NCI-H2227 treated with DMSO at 0.1 percent for 48 hours (cell line): ENCODE measurements at places on chromosomes 1 and 21.

GRCh38 chr1:206049919-206050600 lies 2.9 kb upstream of the RHEX start:
- DNase-seq, result no peak

DNA sequence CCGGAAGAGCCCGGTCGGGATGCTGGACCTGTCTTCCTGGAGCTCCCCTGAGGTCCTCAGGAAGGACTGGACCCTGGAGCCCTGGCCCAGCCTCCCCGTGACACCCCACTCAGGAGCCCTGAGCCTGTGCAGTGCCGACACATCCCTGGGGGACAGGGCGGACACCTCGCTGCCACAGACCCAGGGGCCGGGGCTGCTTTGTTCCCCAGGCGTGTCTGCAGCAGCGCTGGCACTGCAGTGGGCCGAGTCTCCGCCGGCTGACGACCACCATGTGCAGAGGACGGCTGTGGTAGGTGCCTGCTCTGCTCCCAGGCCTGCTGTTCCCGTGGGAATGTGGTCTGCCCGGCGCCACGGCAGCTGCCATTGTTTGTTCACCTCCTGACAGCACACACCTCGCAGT lies 42.1 kb upstream of the DIP2A start:
- DNase-seq, result no peak

- no peak for DNase-seq
These were observed 35.4 kb upstream of the PKN2 start for GRCh38 chr1:88648706-88649105.

DNA sequence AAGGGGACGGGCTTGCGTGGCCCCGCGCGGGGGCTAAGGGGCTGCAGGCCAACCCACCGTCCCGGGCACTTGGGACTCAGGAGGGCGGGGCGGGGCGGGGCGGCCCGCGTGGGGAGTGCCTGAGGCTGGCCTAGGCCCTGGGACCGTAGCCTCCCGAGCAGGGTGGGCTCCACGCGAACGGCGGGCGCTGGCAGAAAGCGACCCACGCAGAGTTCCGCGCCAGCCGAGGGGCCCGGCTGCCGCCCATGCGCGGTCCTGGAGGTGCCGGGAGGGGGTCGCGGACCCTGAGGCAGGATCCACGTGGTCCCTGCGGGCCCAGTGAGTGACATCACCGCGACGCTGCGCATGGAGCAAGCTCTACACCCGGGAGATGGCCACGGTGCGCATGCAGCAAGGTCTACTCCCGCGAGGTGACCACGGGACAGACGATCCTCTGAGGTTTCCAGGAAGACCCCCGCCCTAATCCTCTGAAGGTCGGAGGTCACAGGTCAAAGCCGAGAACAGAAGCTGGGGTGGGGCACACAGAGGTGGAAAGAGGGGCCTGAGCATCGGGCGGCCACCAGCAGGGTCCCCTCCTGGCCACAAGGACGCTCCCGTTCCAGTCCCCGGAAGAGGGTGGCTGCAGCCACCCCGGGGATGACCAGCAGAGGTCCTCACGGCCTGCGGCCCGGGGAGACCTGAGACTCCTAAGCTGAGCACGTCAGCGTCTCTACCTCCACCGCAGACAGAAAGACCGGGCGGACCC lies 13.5 kb upstream of the SLC19A1 start:
- peak; percentile 82 for DNase-seq

GRCh38 chr1:211625040-211625439 lies 46.1 kb upstream of the SLC30A1 start:
- DNase-seq, result no peak

- no peak for DNase-seq
These were observed 17.5 kb upstream of the ACBD6 start for GRCh38 chr1:180519846-180520245.

- DNase-seq, result no peak
These were observed 457.0 kb downstream of the USP25 start for GRCh38 chr21:16186742-16187141.

- DNase-seq, result peak; percentile 15
These were observed 18.4 kb downstream of the MTHFR start for GRCh38 chr1:11787251-11787803.

GRCh38 chr1:150905301-150905700 lies 18.4 kb downstream of the CTXND2 start:
- no peak for DNase-seq

GRCh38 chr21:34343838-34344381 lies 19.9 kb upstream of the KCNE2 start:
- DNase-seq, result no peak

- DNase-seq, result no peak
These were observed 233.0 kb upstream of the CACYBP start for GRCh38 chr1:174766727-174767126.

DNA sequence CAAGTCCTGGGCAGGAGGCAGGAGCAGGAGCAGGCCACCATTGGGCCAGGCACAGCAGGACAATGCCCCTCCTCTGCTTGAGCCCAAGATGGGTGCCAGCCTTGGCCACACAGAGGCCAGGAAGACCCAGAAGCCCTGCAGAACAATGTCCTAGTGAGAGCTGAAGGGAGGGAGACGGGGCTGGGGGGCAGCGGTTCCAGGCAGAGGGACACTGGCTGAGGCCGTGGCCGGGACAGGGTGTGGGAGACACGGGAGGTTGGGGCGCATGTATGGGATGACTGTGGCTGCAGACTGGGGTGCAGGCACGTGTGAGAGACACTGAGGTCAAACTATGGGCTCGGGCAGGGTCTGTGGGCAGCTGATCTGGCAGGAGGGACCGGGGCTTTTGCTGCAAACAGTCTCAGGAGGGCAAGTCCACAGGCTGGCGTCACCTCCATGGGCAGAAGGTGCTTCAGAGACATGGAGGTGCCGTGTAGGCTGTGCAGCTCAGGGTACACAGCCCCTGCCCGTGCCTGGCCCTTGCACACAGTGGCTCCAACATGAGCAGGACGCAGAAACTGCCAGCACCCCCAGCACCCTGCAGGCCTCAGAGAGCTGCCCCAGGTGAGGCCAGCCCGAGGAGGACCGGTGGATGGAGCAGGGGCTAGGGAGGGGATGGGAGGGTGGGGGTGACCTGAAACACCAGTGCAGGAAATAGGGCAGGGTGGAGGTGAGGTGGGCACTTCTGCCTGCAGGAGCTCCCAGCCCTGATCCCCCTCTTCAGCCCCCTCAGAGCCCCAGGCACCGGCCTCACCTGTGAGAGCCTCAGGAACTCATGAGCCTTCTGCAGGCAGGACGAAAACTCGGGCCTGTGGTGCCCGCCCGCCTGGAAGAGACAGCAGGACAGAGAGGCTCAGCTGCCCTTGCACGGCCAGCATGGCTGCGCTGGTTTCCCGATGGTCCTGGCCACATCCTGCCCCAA lies 19.5 kb downstream of the LSS start:
- DNase-seq, result no peak

- no peak for DNase-seq
These were observed 25.3 kb downstream of the OPTC start for GRCh38 chr1:203519053-203519840.

GRCh38 chr1:44881011-44881632 lies 38.1 kb upstream of the PTCH2 start:
- DNase-seq, result no peak

DNA sequence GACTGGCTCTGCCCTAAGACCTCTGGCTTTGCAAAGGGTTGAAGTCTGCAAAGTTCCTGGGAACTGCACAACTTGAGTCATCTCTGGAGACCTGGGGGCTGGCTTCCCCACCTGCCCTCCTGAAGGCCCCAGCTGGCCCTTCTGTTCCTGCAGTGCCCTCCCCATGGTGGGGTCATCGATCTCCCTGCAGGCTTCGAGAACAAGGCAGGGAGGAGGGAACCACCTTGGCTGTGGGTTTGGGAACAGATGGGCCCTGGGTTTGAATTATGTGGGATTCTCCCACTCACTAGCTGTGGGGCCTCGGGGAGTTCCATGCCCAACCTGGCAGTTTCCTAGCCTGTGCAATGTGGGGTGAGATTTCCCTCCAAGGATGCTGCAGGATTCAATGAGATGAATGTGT lies 310.2 kb downstream of the PTPRU start:
- no peak for DNase-seq

DNA sequence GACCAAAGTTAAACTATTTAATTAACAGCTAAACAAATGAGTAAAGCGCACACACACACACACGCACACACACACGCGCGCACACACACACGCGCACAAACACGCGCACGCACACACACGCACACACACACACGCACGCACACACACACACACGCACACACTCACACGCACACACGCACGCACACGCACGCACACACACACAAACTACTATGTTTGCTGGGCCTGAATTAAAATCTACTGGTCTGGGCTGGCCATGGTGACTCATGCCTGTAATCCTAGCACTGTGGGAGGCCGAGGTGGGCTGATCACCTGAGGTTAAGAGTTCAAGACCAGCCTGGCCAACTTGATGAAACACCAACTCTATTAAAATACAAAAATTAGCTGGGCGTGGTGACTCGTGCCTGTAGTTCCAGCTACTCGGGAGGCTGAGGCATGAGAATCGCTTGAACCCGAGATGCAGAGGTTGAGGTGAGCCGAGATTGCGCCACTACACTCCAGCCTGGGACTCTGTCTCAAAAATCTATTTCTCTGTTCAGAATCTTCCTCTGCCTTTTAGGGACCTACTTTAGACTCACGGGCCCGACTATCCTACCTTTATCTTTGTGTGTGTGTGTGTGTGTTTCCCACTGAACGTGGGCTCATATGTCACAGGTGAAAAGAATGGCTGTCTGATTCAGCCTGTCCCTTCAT lies 37.5 kb upstream of the DNAJC11 start:
- DNase-seq, result no peak

DNA sequence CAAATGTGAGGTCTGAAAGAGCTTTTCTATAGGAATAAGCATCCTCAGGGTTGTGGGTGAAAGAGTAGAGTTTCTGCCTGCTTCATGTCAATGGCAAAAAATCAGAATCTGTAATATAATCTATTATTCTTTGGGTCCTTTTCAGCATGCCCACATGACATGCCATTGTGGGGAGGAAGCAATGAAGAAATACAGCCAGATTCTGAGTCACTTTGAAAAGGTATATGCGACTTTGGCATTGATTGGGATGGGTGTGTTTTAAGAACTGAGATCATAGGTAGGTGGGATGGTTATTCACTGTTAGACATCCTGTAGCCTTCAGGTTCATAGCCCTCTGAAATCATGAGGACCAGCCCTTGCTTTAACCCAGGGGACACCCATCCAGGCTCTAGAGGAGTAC lies 1.8 kb downstream of the IL20 start:
- no peak for DNase-seq

GRCh38 chr1:171841050-171841910 lies at the start of gene DNM3:
TSS of gene DNM3 (plus strand) at chr1:171841498. CDS start at chr1:171841657, 159 bp downstream.
- DNase-seq, result peak; percentile 94

DNA sequence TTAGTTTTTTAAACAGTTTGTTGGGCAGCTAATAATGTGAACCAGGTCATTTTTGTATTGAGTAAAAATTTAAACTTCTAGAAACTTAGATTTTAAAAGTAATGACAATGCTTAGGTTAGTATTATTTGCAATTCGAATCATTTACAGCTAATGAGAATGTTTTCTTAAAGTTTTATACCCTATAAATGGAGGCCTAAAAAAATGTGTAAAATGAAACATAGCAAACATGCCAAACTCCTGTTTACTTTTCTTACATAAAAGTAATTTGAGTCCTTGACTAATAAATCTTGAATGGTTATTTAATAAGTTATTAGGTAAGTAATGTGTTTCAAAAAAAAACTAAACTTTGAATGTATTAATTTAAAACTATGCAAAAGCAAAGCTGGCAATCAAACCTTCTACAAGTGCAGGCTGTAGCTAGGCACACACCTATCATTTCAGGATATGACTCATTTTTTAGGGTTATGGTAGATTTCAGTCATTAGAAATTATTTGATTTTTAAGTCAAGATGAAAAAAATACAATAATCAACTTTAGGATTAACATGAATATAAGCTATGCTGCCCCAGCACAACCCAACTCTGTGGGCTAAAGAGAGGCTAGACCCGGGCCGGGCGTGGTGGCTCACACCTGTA lies 41.5 kb downstream of the CLSTN1 start:
- no peak for DNase-seq

GRCh38 chr1:157315544-157315943 lies 177.3 kb upstream of the ETV3 start:
- no peak for DNase-seq

GRCh38 chr21:36489776-36490165 lies 9.8 kb upstream of the CLDN14 start:
- no peak for DNase-seq

- no peak for DNase-seq
These were observed at the start of gene EPHA8 for GRCh38 chr1:22562584-22563583. TSS of gene EPHA8 (plus strand) at chr1:22563489. CDS start at chr1:22563636, 147 bp downstream.

DNA sequence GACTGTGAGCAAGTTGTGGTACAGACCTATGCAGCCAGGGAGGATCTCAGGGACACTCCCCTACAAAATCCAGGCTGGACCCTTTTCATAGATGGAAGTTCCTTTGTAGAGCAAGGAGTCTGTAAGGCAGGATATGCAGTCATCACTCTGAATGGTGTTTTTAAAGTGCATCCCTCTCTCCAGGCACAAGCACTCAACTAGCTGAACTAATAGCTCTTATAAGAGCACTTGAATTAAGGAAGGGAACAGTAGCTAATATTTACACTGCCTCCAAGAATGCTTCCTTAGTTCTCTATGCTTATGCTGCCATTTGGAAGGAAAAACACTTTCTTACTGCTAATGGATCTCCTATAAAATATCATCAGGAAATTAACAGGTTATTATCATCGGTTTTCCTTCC lies 27.0 kb upstream of the SMYD3 start:
- peak; percentile 62 for DNase-seq

GRCh38 chr1:84959294-84959693 lies 37.6 kb downstream of the MCOLN2 start:
- DNase-seq, result no peak

GRCh38 chr1:170665629-170666028 lies 1.7 kb downstream of the PRRX1 start:
- DNase-seq, result no peak

DNA sequence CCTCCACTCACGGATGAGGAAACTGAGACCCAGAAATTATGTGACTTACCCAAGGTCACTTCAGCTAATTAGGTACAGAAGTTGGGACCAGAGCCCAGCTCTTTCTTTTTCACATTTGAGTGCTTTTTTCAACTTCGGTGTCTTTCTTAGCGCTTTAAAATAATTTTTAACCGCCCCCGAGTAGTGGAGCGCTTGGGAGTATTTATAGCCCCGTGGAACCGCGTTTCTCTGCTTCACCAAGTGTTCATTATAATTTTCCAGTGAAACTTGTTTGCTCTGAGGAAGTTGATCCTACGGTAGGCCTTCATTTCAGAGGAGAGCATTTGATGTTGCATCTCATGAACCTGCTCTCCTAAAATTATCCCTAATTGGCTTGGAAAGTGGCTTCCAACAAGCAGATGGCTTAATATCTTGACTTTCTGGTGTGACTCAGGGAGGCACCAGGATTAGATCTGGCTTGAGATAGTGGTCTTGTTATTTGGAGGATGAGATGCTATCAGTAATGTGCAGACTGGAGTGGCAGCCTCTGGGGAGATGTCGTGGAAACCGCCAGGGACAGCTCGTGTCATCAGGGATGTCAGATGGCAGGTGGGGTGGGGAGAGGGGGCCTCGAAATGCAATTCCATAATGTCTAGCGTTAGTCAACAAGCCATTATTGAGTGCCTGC lies 321.3 kb downstream of the CAMTA1 start:
- DNase-seq, result peak; percentile 24

DNA sequence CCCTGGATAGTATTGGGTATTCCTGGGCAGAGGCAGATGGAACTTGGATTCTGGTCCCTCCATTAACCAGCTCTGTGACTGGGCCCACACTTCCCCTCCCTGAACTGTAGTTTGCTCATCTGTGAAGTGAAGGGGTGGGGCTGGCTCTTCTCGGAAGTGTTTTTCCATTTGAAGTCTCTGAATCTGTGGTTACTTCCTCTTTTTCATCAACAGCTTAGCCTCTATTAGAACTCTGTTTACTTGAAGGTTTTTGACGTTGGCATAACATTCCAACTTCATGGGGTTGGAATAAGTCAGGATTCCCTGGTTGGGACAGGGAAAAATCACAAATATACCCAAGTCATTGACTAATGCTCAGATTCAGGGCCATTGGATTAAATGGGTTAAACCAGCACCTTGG lies 3.6 kb downstream of the KIAA0040 start:
- DNase-seq, result no peak
